ENCODE measurements at places on chromosomes 6 and 20.

DNA sequence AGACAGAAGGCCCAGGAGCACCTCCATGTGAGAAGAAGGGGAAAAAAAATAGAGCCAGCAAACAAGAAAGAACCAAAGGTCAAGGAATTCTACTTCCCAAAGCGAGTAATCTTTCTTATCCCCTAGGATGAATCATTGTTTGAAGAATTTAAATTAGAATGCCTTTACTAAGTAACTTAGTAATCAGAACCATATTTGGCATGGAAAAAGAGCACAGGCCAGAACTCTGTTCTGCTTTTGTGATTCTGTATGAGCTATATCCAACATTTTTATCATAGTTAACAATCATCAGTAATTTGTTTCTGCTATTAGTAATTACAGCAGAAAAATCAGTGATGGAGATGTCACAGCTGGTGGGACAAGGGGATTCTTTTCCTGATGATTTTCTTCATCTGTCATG, 228.8 kb upstream of the FAM83B start:
- no peak for DNase-seq

DNA sequence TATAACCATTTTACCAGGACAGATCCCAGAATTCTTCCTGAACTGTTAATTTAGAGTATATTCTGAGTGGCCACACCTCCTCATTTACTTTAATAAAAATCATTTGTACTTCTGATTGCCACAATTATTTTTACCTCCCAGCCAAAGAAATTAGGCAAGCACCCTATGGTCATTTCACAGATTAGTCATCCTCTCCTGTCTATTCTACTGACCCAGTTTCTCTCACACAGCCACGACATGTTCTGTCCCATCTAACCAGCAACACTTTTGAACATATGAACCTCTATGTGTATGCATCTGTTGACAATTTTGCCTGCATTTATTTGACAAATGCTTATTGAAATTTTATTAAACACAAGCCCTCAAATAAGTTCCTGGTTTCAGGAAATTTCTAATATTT, 202.6 kb upstream of the STXBP5 start:
- no peak for DNase-seq

DNA sequence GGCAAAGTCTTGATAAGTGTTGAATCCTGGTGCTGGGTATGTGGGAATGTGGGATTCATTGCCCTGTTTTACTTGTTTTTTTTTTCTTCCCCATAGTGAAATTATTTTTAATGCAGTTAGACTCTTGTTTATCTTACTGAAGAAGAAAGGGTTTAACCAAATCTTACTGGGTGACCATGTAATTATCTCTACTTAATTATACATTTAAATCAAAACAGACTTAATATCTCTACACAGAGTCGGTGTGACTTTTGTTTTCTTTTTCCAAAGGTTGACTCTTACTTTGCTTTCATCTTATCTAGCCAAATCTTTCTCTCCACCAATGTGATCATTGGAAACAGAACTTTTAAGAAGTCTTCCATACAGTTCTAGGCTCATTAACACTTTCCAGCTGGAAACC, 67.7 kb upstream of the DYNLRB1 start:
- no peak for DNase-seq

- no peak for DNase-seq
These were observed 16.4 kb downstream of the TRIM27 start for GRCh38 chr6:28907394-28907793.

- no peak for DNase-seq
These were observed 244.2 kb downstream of the CBLN4 start for GRCh38 chr20:55761100-55761499.

- DNase-seq, result no peak
These were observed 13.0 kb downstream of the CUL7 start for GRCh38 chr6:43040542-43041257.

DNA sequence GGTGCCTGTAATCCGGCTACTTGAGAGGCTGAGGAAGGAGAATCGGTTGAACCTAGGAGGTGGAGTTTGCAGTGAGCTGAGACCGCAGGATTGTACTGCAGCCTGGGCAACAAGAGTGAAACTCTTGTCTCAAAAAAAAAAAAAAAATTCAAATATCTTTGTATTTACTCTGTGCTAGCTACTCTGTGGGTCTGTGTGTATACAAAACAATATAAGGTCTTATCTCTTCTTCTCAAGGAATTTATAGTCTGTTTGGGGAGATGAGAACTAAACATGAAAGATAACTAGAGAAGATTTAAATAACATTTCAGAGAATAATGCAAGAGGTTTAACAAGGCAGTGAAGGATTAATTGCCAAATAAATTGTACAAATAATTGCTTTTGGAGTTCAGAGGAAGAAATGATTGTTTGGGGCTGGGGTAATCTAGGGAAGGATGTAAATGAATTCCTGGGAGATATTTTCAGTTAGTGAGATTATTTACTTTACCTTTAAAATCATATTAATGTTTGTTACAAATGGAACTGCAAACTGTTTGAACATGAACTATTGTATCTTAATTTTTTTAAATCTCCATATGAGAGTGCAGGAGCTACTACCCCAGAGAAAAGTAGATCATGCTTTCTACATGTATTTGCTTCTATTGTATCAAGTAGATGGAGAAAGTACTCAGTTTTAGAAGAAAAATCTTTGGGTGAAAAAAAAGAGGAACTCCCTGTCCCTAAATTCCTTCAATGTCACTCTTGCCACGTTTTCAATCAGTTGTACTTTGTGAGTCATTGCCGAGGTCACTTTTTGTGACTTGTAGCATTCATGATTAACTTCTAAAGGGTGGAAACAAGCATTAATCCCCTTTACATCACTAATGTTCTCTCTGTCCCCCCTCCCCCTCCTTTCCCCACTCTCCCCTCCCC, 39.0 kb downstream of the NCOA3 start:
- no peak for DNase-seq

DNA sequence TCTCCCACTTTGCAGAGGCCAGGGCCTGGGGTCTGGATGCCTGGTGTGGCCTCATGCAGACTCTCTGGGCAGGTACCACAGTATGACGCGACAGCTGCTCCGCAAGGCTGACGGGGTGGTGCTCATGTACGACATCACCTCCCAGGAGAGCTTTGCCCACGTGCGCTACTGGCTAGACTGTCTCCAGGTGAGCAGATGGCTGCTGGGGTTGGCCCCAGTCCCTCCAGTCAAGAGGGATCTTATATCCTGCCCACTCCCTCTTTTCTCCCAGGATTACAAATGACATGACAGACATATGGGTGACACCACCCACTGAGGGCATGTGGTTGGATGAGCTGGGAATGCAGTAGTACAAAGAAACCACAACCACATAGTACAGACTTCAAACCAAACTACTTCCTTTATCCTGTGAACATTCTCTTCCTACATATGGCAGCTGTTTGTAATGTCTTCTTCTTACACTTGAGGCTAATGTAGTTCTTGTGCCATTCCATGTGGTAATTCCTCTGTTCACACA, 29.9 kb downstream of the RAB44 start:
- DNase-seq, result peak; percentile 37

- no peak for DNase-seq
These were observed 327.5 kb downstream of the SYNE1 start for GRCh38 chr6:152309648-152310047.

DNA sequence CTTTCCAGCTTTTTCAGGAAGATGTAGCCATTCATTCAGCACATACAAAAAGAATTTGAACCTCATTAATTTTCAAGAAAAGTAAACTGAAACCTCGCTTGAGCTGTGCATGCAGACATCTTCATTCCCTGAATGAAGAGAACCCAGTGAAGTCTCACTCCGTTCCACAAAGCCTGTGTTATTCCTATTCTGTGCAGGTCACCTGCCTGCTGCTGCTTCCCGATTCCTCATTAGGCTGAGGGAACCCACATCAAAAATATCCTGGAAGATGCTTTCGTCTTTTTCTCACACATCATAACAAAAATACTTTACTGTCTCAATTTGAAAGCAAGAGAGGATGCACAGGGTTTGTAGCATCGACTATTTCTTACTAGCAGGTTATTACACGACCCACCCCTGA, 40.1 kb downstream of the TRMT6 start:
- DNase-seq, result no peak

DNA sequence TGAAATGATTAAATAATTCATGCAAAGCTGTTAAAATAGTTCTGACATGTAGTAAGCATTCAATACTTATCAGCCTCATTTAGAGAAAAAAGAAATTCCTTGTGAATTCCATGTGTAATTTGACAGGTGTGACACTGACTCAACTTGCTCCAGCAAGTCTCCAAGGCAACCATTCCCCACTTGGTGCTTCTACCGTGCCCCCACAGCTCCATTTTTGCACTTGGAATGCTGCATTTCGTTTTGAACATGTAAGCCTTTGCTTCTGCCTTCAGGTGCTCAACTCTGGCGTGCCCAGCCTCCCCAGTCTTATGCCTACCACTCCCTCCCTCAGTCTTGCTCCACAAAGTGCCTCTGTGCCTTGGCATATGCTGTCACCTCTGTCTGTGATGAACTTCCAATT, 760.6 kb upstream of the CHD6 start:
- no peak for DNase-seq
